ENCODE measurements at places on chromosomes 16 and 17.

GRCh38 chr16:381012-381788, 578 bp downstream of the PGAP6 start:
- no peak for DNase-seq

DNA sequence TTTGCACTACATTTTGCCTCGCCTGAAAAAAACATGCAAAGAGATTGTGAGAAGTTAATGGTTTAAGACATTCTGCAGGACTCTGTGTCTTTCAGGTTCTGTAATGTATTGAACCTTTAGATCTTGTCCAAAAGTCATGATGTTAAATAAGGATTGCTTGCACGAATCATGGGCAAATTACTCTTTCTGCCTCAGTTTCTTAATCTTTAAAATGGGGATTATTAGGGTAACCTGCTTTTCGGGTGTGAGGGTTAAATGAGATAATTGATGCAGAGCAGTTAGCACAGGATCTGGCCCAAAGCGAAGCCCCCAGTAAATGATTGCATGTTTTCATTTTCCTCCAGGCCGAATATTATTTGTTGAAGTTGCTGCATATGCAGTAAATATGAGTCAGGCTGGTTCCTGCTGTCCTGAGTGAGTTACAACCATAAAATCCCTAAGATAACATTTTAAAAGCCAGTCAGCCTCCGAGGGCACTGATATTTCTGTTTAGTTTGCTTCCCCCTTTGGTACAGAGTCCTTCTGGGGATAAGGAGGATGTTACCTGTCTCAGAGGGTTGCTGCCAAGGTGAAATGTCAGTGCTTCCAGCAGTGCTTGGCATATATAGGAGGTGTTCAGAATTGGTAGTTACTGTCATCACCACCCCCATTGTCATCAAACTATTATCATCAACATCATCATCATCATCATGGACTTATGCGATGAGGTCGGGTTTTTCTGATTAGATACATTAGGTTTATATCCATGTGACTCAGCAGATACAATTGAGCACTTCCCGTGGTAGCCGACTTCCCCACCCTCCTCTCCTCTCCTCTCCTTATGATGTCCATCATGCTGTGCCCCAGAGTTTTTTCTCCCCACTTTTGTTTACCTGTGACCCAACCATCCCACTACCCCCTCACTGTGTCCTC, 20.6 kb upstream of the ARHGAP17 start:
- DNase-seq = no peak

DNA sequence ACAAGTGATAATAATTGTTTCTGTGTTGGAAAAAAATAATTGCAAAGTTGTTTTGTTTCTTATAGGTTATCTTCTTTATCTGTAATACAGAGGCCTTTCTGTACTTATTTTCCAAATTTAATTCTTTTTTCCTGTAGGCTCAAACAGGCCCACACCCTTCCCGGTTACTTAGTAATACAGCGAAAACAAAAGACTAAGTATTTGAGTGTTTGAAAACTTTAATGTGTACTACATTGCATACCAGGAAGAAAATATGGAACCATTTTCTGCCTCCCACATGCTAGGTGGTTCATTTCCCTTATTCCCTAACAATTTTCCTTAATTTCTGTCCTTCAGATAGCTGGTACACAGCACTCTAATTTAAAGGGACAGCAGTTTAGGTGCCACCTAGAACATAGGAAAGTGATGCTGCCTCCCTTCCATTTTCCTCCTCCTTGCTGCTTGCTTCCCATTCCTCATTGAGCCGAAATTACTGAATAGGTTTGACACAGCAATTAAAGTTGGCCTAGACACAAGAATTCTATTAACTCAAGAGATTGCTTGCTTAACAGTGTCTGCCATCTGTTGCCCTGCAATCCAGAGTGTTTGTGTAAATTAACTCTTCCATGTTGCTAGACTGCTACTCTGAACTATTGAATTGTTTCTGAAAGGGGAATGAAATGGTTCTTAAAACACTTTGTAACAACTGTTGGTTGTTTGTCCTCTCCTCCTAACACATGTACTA, 24.2 kb downstream of the CYB5B start:
- DNase-seq = no peak

GRCh38 chr16:6777624-6778023, 555.0 kb upstream of the RBFOX1 start:
- DNase-seq = no peak

DNA sequence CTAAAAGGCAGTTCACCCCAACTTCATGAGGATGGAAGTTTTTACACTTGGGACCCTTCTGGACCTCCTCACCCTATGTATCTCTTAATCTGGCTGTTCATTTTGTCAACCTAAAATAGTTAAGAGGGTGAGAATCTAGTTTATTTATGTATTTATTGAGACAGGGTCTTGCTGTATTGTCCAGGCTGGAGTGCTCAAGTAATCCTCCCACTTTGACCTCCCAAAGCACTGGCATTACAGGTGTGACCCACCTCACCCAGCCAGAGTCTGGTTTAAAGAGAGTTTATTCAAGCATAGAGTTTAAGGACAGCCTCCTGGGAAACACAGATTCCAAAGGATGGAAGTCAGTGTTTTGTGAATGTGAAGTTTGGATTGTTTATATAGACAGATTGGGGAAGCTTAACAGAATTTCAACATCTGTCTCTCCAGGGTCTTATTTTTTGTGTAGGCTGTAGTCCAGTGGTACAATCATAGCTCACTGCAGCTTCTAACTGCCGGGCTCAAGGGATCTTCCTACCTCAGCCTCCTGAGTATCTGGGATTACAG, 8.0 kb upstream of the APPBP2 start:
- no peak for DNase-seq

- no peak for DNase-seq
Observed at GRCh38 chr16:80489173-80489572, 51.6 kb upstream of the DYNLRB2 start.

All from smooth muscle cell of the brain vasculature (primary cell).